Kasumi-1 (cell line): ENCODE measurements at places on chromosomes 7 and 10.

GRCh38 chr7:7183061-7183837 is 905 bp downstream of the C1GALT1 start:
- peak; percentile 28 for DNase-seq

DNA sequence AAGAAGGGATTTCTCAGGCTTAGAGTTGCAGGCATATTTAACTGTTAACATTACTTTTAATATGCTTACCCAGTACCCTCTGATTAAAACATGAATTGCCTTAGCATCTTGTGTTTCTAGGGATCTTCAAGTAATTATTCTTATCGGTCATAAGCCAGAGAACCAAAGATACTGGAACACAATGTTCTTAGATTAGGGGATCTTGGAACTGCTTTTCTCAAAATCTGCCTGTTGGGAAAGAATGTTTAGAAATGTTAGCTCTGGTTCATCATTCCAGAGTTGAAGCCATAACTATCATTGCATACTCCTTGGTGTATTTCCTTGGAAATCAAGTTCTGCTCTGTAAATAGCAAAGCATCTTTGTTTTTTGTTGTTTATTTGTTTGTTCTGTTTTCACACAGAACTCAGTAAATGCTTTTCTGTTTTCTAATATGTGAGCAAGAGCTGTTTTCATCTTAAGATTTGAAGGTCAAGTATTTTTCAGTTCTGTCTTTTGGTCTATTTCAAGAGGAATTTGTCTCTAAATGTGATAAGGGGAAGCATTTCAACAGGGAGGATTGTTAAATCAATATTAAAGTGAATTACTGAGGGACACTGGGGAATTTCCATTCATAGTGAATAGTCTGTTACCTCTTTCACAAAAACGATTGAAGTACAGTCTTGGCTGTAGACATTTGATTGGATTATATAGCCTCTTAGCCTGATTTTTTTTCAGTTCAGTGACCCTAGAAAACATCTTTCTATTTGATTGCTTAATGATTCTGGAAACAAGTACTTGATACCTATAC is 103.2 kb upstream of the CYP26C1 start:
- no peak for DNase-seq

DNA sequence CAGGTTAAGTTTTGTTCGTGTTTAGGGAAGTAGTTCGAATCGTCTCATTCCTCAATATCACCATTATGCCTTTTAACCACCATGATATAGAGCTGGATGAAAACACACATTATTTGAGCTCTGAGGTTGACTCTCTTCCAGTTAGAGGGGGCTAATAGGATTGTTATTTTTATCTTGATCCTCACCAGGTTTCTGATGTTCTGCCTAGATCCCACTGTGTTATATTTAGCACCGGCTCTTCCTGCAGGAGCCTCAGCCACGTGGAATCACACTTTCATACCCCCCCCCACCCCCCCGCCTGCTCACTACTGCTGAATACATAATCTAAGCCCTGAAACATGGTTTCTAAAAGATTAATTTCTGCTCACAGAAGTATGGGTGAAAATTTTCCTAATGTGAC is 88.3 kb downstream of the NRCAM start:
- no peak for DNase-seq

DNA sequence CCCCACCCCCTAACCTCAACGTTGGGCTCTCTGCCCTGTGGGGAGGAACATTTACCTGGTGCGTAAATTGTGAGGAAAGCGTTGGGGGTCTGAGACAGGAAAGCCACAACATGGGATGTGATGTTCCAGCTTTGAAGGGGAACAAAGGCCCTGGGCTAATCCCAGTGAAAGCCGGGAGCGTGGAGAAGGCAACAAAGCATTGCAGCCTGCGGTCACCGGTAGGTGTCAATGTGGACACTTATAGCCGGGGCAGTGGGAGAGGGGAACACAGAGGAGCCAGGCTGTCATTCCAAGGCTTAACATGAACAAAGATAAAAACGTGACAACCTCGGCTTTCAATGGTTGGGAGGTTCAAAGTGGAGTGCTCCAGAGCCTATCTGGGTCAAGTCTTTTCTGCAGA is 12.7 kb downstream of the PTF1A start:
- DNase-seq = no peak

DNA sequence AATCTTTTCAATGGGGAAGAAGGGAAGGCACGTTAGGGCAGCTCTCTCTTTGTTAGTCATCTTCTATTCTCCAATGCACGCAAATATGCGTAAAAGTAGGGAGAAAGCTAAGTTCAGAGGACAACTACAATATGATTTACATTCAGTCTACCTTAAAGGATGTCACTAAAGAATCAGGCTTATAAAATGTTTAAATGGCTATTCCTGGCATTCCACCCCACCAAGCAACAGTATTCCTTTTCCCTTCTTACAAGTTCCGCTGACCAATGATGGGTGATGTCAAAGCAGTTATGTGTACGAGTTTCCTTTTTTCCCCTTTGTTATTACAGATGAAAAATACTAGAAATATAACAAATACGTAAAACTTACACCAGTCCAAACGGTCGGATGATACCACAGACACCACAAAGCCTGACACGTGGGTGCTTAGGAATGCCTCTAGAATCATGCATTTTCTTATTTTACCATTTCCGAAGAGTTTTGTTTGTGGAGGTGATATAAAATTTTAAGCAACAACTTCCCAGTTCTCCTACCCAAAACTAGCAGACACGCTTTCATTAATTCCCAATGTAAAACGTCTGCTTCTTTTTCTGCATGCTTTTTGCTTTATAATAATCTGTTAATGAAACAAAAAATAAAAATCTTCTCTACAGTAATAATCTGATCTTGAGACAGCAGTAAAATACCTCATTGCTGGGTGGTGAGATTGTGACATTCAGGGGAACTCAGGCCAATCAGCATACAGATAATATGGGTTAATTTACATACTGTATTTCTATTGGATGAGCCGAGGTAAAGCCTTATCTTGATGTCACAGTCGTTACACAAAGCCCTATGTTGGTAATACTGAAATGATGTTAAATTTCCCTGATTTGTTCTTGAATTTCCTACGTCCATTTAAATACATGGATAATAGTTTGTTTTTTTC is 708 bp upstream of the GPR85 start:
- peak; percentile 19 for DNase-seq

DNA sequence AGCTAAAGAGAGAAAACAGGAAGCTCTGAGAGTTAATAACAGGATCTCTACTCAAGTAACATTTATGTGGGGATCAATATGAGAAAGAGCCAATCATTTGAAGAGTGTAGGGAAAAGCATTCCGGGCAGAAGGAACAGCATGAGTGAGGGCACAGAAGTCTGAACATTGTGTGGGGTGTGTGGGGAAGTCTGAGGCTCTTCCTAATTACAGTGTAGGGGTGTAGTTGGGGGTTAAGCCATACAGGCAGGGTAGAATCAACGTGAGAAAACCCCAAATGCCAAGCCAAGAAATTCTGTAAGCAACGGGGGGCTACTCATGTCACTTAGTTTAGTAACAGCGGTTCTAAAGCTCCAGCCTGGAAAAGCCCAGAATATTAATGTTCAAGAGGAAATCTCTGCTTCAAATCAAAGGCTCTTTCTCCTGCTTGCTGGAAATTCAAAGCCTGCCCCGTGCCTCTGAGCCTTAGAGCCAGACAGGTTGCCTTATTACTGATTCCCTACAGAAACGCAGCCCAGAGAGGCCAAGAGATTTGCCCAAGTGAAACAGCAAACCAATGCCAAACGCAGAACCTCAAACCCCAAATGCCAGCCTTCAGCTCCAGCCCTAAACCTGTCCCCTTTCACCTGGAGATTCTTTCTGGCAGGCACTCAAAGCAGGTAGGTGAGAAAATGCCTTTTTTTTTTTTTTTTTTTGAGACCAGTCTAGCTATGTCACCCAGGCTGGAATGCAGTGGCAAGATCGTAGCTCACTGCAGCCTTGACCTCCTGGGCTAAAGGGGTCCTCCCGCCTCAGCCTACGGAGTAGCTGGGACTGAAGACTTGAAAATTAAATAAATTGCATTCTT is 36.1 kb downstream of the DNAJB12 start:
- peak; percentile 38 for DNase-seq

DNA sequence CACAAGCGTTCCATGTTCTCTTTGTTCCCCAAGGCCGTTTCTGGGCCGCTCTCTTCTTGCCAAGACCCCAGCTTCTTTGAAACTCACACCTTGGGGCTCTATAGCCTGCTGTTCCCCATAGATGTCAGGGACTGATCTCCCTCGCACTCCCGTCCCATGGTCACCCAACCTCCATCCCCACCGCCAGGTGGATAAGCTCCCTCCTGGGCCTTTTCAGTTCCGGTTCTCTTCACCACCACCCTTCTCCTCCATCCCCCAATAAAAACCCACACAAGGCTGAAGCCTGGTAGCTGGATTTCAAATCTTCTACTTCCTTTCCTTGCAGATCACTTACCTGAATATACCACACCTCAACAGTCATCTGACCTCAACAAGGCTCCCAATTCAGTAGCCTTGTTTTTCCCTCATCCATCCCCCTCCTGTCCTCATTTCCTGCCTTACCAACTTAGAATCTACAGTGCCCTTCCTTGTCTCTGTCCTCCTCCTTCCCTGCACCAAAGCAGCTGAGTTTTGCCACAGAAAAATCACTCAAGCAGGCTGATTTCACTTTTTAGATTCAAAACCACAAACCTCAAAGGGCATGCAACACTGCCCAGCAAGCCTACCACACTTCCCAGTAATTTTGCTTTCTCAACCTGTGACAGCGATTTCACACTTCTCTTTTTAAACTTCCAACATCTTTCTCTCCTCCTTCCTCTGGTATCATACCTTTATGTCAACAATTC is 7.7 kb downstream of the SLC37A3 start:
- no peak for DNase-seq

DNA sequence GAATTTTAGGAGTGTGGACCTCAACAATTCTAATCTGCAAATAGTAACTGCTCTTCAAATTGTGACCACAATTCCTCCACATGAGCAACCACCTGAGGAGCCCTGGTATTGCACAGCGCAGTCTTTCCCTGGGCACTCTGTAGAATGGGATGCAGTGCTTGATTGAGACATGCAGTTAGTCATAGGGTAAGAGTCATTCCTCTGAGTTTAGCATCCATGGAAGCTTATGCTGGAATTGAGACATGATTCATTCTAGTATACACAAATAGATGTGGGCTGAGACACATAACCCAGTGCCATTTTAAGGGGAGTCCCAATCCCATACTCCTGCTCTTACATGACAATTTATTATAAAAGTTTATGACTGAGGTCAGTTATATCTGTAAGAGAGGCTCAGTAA is 582.3 kb upstream of the CNTNAP2 start:
- DNase-seq = no peak

DNA sequence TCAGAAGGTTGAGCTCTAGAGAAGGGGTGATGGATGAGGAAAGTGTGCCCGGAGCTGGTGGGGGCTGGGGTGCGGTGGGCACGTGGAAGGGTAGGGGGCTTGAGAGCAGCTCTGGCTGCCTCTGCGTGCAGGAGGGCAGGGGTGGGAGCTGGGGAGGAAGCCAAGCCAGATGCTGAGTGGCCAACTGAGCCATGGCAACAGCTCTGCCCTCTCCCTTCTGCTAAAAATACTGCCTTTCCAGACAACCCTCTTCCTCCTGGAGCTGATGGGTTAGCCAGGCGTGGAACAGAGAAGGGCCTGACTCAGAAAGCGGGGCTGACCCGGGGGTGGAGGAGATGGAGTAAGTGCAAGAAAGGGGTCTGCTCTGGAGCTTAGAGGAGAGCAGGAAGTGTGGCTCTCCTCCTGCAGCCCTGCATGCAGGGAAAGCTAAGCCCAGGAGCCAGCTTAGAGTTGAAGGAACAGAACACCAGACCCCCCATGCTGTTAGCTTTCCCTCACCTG is 114.6 kb upstream of the AGK start:
- no peak for DNase-seq

- no peak for DNase-seq
Measured at GRCh38 chr7:103540338-103540737, 94.3 kb upstream of the SLC26A5 start.

DNA sequence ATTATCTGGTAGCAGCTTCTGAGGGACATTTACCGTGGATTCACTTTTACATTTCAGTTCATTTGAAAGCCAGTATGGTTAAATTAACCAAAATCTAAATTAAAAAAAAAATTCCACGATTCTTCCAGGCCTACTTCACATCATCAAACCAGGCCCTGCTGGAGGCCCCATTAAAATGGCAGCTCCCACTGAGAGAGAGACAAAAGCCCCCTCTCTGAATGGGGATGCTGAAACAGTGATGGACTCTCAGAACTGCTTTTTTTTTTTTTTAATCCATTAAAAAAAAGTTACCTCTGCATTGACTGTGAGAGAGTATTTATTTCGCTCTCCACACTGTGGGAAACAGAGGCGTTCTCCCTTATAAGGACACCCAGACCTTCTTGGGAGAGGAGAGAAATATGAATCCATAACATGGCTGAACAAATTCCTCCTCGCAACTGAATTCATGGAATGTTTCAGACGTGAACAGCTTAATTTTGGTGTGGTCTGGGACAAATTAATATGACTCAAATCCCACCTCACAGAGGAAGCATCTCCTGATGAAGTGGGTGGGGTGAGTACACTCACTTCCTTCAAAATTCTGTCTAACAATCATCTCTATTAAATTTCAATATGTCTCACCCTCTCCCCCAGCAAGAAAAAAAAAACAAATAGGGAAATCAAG is 73.5 kb downstream of the SAMD9 start:
- no peak for DNase-seq

GRCh38 chr7:22895140-22895827 is 72.6 kb upstream of the TOMM7 start:
- DNase-seq = no peak

GRCh38 chr7:74134117-74134620 is 40.0 kb upstream of the EIF4H start:
- DNase-seq = no peak

DNA sequence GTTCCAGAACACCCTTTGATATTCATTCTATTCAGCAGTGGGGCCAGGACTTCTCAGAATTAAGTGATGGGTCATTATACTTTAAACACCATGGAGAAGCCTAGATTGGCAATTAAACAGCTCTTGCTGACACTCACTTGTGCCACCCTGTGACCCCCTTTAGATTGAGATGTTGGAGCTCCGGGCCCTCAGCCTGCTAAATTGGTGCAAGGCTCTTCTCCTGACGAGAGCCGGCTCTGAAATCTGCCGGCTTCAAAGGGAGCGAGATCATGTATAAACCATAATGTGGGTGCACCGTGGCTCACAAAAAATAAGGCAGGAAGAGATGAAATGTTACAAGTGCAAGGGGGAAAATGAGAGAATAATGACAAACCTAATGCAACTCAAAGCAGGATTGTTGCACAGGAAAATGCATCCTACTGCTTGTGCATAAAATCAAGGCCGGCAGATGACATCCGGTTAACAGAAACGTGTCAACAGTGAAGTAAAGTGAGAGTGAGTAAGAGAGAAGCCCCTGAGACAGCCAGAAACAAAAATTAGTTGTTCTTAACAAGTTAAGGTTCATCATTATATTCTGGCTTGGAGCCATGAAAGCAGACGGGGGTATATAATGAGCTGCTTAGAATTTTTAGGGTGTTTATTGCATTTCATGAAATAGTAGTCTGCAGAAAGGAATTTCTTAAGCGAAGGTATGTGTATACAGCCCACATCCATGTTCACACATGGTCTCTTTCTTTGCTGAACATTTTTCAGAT is 198.2 kb downstream of the TCF7L2 start:
- no peak for DNase-seq

DNA sequence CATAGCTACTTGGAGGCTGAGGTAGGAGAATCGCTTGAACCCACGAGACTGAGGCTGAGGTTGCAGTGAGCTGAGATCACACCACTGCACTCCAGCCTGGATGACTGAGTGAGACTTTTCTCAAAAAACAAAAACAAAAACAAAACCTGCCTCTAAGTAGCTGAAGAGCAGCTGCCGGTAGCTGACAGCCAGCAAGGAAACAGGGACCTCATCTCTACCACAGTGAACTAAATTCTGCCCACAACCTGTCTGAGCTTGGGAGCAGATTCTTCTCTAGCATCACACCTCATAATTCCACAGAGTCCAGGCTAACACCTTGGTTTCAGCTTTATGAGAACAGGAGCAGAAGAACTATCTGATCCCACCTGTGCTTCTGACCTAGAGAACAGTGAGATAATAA is 246.2 kb downstream of the KCND2 start:
- no peak for DNase-seq
